ENCODE measurements at places on chromosomes 5 and 9.
A peak's percentile ranks its signal among the peaks of the same experiment; 100 is the strongest.

DNA sequence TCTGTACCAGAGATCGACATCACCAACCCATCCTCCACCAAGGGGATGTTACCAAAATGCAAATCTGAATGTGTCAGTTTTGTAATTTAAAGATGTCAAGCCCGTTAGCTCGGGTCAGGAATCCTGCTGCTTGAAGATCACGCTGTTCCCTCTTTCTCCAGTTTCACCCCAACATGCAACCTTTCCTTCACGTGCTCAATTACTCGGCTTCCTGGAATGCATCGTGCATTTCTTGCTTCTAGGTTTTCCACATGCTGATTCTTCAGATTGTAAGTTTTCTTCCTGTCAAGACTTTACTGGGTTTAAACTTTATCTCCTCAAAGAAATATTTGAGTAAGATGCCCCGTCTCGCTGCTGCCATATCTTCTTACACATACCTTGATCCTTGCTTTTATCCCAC lies 209.5 kb upstream of the SNX2 start:
- DNase-seq = no peak

GRCh38 chr9:127346584-127346983 lies 50.4 kb upstream of the SLC2A8 start:
- DNase-seq = no peak

DNA sequence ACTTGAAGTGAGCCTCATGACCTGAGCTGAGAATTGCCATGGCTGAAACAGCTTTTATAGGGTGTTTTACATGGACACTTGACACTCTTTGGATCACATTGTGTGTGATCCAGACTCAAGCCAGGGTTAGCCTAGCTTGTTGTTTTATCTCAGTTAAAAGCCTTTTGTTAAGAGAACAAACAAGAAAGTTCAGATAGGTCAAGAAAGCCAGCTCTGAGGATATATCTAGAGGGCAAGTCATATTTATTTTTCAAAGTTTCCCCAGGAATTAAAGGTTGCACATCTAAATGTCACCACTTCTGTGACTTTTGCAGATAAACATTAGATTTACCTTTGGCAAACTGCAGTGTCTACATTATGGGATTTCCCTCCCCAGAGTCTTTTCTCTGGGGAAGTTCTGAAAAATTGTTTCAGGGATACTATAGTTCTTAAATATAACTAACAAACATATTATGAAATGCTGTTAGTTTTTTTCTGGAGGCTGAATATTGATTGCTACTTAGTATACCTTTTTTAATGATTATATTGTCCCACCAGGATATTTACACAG lies 134.5 kb downstream of the C9orf152 start:
- no peak for DNase-seq

DNA sequence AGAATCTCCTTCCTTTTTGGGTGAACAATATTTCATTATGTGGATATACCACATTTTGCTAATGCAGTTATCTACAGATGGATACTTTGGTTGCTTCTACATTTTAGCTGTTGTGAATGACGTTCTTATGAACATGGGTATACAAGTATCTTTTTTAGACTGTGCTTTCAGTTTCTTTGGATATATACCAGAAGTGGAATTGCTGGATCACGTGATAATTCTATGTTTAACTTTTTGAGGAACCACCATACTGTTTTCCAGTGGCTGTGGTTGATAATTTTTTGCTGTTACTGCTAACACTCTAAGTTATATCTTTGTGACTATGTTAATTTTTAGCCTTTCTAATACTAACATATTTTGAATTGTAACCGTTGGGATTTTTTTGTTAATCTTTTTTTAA lies 12.5 kb downstream of the WDR70 start:
- no peak for DNase-seq

DNA sequence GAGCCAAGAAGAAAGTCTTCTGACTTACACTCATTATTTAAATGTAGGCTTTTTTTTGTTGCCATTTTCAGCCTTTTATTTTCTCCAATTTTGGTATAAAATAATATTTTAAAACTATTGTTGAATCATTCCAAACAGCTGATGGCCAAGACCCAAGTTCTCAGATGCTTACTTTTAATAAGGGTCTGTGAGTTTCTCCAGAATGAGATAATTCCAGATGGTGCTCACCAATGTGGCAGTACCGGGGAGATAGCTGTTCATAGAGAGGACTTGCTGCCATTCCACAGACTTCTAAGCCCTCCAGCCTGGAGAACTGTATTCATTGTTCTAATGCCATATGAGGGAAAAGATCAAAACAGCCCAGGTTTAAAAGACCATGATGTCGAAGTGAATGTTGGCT lies 5.3 kb upstream of the C1QTNF2 start:
- no peak for DNase-seq

- peak; percentile 31 for DNase-seq
Observed at GRCh38 chr9:36873247-36873875, 160.7 kb downstream of the PAX5 start.

DNA sequence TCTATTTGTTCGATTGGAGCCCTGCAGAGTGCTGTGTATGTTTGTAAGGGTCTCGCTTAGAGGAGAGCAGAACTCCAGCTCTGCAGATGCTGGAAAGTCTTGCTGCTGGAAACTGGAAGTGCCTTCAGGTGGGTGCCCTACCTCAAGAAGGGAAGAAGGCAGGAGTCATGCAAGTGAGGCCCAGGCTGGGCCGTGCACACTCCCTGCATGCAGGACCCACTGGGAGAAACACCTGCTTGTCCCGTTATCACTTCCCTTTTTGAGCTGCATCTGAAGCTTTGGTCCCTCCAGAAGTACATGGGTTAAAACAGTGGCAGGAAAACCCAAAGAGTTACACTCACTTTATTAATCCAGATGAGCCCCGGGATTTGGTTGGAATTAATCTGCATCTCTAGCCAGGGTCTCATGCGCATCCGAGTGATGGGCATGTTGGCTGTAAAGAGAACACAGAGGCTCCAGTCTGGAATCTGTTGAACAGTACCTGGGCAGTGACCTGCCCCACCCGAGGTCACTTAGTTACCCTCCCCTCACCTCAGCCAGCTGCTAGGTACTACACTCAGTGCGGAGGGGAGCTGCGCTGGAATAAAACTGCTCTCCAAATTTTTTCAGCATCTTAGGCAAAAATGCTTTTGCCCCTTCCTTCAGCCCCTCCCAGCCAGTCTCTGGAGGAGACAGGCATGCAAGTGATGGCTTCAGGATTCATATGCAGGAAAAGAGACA lies 1.4 kb downstream of the IRF1 start:
- no peak for DNase-seq

GRCh38 chr5:16597946-16598694 lies 18.7 kb downstream of the RETREG1 start:
- DNase-seq = no peak

DNA sequence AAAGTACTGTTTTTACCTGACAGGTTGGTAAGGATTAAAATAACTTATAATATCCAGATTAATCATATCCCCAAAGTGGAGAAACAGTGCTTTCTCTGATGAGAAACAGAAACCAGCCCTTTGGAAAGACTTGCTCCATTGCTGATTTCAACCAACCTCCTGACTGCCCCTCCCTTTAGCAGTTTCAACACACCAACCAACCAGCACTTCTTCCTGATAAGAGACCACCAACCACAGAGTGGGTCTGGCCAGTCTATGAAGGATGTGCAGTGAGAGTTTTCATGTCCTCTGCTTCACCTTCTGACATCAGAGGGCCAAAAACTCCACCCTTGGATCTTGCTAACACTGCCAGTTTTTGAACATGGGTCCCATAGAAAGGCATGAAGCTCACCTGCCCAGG lies 28.1 kb downstream of the RIGI start:
- no peak for DNase-seq

DNA sequence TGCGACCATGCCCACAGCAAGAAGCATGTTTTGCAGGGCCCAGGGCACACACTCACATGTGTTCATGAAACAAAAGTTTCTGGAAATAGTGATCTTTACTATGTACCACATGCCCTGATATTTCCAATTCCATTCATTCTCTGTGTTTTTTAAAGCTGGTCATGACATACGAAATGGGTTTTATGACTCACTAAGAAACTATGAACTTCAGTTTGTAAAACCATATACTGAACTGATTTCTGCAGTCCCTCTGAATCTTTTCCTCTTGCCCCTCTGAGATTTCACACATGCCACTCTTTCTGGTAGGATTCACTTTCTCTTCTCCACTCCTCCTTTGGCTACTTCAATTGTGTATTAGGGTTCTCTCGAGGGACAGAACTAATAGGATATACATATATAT lies 416.1 kb upstream of the TRPC7 start:
- DNase-seq = no peak

DNA sequence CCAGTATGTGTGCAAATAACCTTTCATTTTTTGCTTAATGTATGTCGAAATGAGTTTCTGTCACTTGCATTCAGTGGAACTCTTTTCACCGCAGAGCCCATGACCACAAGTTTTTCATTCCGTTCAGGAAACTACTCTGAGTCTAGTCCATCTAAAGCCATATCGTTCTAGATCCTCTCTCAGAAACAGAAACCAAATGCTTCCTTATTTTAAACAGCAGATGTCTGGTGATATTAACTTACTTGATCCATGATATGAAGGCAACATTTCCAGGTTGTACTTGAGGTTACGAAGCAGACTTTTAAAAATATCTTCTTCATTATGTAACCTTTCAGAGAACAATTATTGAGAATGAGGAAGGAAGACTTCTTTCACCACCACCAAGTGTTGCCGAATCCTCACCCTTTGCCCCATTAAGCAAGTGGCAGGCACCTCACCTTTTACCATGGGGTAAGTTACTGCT lies 72.4 kb upstream of the GNAQ start:
- no peak for DNase-seq

GRCh38 chr5:173764332-173765028 lies 123.7 kb upstream of the CPEB4 start:
- no peak for DNase-seq

GRCh38 chr5:172186114-172186695 lies 1.8 kb downstream of the STK10 start:
- DNase-seq = no peak

- DNase-seq = no peak
Observed at GRCh38 chr9:105662184-105663104, at the start of gene TAL2. TAL2 (plus strand) TSS chr9:105662457; CDS start chr9:105662497, 40 bp downstream.

- DNase-seq = no peak
Observed at GRCh38 chr5:125979636-125980035, 443.6 kb upstream of the GRAMD2B start.

- DNase-seq = no peak
Observed at GRCh38 chr5:149317281-149318048, 27.8 kb upstream of the GRPEL2 start.

GRCh38 chr5:101543780-101544179 lies 640.7 kb upstream of the ST8SIA4 start:
- DNase-seq = no peak

DNA sequence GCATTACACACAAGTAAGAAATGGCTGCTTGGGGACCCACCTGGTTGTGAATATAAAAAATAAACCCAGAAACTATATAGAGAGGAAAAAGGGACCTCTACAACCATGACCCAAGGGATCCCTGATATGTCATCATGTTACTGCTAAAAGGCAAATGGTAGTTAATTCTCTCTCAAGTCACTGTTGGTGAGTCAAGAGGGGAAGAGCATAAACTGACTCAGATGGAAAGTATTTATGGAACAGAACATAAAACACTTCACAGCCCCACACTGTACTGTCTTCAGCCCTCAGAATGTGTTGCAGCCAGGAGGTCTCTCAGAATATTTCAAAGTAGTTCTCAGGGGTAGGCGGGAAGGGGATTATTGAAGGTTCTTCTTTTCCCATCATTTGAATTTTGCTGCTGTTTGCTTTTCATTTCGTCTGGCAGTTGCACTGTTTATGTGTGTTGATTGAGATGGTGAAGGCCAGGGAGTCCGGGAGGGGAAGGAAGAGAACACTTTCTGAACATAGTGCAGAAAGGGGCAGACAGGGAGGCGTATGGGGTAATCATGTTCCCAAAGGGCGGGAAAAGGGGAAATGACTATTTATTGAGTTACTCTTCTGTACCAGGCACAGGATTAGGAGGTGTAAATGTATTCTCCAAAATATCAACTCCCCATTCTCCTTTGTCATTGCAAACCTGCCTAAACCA lies 85.5 kb downstream of the TEK start:
- no peak for DNase-seq

DNA sequence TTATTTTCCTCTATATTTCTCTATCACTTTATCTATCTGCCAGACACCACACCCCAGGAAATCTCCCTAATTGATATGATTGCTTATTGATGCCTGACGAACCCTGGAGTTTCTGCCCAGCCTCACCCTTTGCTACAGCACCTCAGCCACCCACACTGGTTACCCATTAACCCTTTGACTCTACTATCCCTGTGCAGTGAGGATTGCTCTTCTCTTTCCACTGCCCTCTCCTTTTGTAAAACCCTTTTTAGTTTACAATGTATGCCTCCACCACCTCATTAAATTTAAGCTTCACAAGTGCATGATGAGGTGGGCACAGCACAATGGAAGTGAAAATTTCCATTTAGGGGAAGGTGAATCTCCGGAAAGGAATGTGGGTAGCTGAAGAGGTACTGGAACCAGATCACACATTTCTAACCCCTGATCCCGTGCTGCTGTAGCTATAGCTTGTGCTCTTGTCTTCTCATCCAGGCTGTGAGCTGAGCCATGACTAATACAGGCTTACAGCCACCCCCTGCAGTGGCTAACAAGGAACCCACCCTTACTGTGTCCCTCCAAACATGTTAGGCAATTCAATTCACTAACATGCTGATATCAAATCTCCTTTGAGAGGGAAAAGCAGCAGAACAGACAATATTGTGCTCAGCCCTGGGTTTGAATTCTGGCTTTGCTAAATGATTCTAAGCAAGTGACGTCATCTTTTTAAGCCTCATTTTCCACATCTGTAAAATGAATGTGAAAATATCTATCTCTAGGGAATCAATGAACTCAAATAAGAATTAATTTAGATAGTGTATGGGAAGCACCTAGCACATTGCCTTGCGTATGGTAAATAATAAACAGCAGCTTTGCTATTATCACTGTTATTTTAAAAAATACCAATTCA lies 186.9 kb upstream of the TRIM32 start:
- DNase-seq = no peak

GRCh38 chr9:123453831-123454321 lies 97.9 kb downstream of the CRB2 start:
- DNase-seq = no peak

- no peak for DNase-seq
Observed at GRCh38 chr5:172436879-172437369, 17.4 kb downstream of the SH3PXD2B start.

- DNase-seq = no peak
Observed at GRCh38 chr5:149728303-149728702, 1.8 kb upstream of the PPARGC1B start.

DNA sequence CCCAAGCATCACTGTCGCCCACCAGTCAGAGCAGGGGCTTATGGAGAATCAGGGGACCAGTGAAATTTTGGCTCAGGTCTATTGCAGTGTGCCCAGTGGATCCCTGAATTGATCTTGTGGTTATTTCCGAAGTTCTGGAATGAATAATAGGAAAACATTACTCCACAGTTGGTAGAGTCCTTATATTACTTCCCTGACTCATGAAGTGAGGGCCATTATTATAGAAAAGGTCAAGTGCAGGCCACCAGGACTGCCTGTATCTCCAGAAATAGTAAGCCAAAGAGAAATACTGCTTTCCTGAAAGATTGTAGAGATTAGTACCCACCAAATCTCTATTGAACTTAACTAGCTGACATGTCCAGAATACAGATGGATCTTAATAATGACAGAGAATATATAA lies 335.0 kb downstream of the NPR3 start:
- DNase-seq = no peak

All from stimulated activated CD4-positive, alpha-beta T cell treated with anti-CD3 and anti-CD28 coated beads, Interleukin-15, amount 100 ng/mL, for 1 hour (primary cell).